KBM-7 (cell line): ENCODE measurements at places on chromosomes 11 and 22.

DNA sequence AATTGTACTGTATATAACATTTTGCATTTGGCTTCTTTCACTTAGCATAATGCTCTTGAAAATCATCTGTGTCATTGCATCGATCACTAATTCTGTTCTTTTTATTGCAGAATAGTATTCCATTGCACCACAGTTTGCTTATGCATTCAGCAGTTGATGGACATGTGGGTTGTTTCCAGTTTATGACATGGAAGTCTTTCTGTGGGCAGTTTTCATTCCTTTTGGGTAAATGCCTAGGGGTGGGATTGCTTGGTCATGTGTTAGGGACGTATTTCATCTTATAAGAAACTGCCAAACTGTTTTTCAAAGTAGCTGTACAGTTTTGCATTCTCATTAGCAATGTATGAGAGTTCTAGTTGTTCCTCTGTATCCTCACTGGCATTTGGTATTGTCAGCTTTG lies 127.0 kb downstream of the HIPK3 start:
- DNase-seq = no peak

GRCh38 chr11:119148720-119149017 lies 183 bp upstream of the ABCG4 start:
- DNase-seq = no peak

DNA sequence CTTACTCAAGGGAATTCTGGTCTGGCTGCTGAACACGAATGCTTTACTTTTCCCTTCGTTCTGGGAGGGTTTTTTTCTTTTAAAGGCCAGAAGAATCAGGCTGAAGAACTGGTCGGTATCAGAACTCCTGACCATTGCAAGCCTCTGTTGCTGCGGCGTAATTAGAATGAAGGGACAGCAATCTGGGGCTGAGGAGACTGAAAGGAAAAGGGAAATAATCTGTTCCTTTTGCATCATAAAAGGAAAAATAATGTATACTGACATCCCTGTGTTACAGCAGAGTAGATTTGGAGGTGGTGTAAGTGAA lies 670 bp downstream of the SC5D start:
- DNase-seq = no peak

- DNase-seq = no peak
Measured at GRCh38 chr22:23072911-23073491, 2.7 kb downstream of the GNAZ start.

GRCh38 chr11:7457211-7457610 lies 28.1 kb upstream of the OLFML1 start:
- DNase-seq = no peak

DNA sequence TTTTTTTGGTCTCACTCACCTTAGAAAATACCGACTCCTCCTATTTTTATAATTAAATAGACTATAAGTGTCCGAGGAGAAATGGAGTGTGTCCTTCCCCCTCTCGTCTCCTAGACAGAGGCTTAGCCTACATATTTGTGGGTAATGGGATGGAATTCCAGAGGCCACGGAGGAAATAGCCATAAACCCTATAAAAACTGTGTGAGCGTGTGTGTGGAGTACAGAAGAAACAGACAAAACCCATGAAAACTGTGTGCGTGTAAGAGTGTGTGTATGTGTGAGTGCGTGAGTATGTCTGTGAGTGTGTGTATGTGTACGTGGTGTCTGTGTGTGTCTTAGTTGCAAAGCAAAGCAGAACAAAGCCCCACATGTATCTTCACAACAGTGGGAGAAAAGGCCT lies 883.5 kb downstream of the OPCML start:
- DNase-seq = no peak

DNA sequence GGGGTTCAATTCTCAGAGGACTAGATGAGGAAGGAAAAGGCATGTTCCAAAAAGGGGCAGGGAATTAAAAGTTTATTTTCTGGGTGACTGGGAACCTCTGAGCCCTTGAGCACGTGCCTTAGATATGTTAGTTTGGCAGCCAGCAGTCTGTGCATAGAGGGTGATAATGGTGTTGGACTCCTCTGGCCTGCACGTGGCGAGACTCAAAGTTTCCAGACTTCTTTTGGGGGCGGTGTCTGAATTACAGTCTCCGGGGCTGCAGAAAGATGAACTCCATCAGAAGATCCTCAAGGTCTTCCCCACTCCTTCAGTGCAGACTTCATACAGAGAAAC lies 861 bp upstream of the ZNRF3 start:
- DNase-seq = peak; percentile 55

GRCh38 chr11:32259641-32260081 lies 168.8 kb downstream of the RCN1 start:
- DNase-seq = peak; percentile 16

- DNase-seq = no peak
Measured at GRCh38 chr11:3989276-3989920, 105.2 kb upstream of the RRM1 start.

DNA sequence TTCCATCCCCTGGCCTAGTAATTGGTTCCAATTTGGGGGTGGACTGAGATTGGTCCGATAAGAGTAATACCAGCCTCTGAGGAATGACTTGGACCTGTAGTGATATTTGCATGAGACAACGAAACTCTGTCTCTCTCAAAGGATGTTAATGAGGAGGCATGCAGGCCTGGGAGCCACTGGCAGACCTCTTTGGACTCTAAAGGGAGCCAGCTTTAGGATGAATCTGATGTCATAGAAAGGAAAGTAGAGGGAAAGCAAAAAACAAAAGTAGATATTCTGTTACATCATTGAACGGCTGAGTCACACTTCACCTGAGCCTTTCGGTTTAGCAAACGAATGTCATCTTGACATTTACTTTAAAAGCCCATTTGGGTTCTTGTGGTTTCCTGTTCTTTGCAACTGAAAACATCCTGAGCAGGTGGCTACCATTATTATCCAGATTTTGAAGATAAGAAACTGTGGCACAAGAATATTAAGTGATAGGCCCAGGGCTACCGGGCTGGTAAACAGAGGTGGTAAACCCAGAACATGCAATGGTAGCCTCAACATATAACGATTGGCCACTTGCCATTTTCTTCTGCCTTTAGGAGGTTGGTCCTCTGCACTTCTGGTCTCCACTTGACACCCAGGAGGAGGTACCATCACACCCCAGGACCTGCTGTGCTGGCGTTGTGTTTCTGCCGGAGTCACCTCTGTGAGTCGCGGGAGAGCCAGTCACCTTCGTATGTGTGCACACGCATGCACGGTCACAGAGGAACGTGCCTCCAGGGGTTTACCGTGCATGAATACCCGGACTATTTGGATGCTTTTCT lies 42.7 kb downstream of the RTL6 start:
- no peak for DNase-seq

DNA sequence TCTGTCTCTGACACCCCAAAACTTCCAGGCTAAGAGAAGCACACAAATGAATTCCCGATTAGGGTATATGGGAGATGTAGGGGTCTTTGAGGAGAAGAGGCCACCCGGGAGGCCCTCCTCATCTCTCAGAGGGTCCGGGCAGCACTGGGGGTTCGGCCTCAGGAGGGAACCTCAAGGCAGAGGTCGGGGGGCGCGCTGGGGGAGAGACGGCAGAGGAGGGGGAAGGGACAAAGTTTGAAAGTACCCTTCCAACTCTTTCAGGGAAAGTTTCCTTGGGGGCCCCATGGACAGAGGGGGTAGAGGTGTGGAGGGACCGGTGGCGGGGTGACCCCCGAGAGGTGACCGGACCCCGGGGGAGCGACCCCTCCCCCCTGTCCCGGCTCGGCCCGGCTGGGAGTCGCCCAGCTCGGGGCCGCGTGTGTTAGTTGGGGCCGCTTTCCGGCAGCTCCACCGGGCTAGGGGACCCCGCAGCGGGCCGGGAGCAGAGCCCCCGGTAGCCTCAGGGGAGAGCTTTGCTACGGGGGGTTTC lies 3.3 kb upstream of the GCAT start:
- DNase-seq = no peak

- DNase-seq = no peak
Measured at GRCh38 chr11:2750101-2750681, 50.4 kb upstream of the KCNQ1OT1 start.

GRCh38 chr22:27129266-27129665 lies 471.9 kb downstream of the MIAT start:
- no peak for DNase-seq

GRCh38 chr22:40960145-40960544 lies 9.0 kb downstream of the RBX1 start:
- no peak for DNase-seq

- no peak for DNase-seq
Measured at GRCh38 chr11:19237381-19237780, 3.4 kb downstream of the E2F8 start.

- peak; percentile 76 for DNase-seq
Measured at GRCh38 chr22:41768430-41768829, 32.0 kb upstream of the CCDC134 start.

DNA sequence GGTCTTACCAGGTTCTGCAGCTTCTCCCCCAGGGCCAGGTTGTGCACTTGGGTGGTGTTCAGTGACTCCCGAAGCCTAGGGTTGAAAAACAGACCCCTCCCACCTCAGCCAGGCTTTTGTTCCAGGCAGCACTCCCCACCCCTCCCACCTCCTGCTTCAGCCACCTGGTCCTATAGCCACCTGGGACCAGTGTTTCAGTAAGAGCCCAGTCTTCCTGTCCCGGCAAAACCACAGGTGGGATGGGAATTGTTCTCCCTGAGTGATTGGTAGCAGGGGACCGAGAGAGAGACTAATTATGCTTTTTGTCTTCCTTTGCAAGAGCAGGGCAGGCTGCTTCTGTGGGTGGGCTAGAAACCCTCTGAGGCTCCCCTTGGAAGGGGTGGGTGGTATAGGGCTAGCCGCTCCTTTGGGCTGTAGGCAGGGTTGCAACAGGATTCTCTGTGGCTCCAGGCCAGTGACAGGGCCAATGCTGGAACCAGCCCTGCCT lies 8.5 kb upstream of the NAALADL1 start:
- no peak for DNase-seq

DNA sequence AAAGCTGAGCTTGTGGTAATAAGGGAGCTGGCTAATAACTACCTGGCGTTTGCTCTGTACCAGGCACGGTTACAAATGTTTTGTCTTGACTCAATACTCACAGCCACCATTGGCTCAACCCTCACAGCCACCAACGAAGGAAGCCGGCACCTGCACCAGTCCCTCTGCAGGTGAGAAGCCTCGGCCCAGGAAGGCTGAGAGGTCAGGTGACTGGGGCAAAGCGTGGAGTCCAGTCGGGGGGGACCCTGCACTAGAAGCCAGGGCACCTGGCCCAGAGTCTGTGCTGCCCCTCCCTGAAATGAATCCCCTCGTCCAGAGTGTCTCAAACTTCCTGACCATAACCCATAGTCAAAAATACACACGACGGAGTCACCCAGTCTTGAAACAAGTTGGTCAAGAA lies 90.1 kb downstream of the PHF21B start:
- no peak for DNase-seq

DNA sequence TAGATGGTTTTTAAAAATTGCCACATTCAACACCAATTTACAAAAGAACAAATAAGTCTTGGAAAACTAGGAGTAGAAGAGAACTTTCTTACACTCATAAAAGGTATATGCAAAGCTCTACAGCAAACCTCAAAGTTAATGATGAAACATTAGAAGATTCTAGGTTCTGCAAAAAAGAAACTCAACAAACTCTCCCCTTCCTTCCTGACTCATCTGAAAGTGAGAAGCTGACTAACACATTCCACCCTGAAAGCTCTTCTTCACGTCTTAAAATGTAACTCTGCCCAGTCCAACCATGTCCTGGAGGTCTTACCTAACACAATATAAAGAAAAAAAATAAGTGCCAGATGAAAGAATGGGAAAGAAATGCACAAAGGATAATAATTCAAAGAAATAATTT lies 218.9 kb upstream of the ISX start:
- no peak for DNase-seq

- DNase-seq = no peak
Measured at GRCh38 chr11:14018441-14018840, 55.9 kb downstream of the SPON1 start.

DNA sequence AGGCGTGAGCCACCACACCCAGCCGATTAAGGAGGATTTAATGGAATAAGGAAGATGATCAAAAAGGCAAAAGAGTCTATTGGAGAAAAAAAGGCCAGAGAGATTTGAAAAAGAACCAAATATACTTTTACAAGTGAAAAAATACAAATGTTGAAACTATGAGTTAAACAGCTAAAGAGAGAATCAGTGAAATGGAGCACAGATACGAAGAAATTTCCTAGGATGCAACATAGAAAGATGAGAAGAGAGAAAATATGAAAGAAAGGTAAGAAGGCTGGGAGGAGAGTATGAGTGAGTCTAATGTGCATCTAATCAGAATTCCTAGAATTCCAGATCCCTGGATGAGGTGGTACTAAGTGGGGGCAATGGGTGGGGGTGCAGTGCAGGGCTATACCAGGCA lies 19.4 kb upstream of the CELSR1 start:
- no peak for DNase-seq

GRCh38 chr11:37817727-37818270 lies 1219.8 kb upstream of the RAG2 start:
- no peak for DNase-seq

GRCh38 chr11:112806876-112807275 lies 154.3 kb upstream of the NCAM1 start:
- no peak for DNase-seq

DNA sequence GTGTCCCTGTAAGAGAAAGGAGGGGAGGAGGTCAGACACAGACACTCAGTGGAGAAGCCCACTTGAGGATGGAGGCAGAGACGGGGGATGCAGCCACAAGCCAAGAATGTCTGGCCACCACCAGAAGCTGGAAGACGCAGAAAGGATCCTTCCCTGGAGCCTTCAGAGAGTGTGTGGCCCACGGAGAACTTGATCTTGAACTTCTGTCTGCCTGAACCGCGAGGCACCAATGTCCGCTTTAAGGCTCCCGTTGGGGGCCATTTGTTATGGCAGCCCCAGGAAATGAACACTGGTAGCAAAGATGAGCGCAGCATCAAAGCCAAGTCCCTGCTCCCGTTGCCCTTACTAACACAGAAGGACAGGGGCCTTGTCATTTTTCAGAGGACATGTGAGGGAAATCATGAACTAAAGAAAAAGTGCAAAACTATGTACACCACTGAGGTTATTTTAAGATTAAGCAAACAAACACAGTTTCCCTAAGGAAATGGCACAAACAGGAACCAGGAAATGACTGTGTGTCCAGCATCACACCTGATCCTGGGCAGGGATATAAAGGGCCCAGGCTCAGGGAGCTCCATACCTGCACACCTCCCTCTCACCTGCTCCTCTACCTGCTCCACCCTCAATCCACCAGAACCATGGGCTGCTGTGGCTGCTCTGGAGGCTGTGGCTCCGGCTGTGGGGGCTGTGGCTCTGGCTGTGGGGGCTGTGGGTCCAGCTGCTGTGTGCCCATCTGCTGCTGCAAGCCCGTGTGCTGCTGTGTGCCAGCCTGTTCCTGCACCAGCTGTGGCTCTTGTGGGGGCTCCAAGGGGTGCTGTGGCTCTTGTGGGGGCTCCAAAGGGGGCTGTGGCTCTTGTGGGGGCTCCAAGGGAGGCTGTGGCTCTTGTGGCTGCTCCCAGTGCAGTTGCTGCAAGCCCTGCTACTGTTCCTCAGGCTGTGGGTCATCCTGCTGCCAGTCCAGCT lies at the start of gene KRTAP5-6:
KRTAP5-6 (plus strand) TSS at position 588 of the 963 bp plus-strand sequence; CDS start at position 639, 51 bp downstream.
- DNase-seq = no peak

- DNase-seq = peak; percentile 75
Measured at GRCh38 chr22:29040385-29041275, 21.0 kb downstream of the C22orf31 start.

- no peak for DNase-seq
Measured at GRCh38 chr22:49210606-49211005, 617.1 kb downstream of the BRD1 start.
